Small intestine (tissue), 16 donors: ENCODE measurements at places on chromosomes 1 and 21. TPM values are rescaled to one million over a fixed set of nuclear protein-coding genes. Genes with fewer than 3 reads are reported as not detected.

Gene NEXN
- polyA plus RNA-seq, result 11.8 TPM

Gene SIPA1L2
- 10.4 TPM for polyA plus RNA-seq

Gene HSD3B1
- not detected for polyA plus RNA-seq

Gene GPATCH2
- 21.9 TPM for polyA plus RNA-seq

Gene ADGRL2
- polyA plus RNA-seq, result 74.9 TPM

Gene CFHR2
- polyA plus RNA-seq, result not detected

Gene NEK2
- polyA plus RNA-seq, result 12.5 TPM

Gene LINGO4
- polyA plus RNA-seq, result 0.89 TPM

Gene RGS16
- 1.3 TPM for polyA plus RNA-seq

Gene SPRR1B
- not detected for polyA plus RNA-seq

Gene SLC2A5
- 56.7 TPM for polyA plus RNA-seq

Gene RASAL2
- 1.8 TPM for polyA plus RNA-seq

Gene NR1I3
- 7.8 TPM for polyA plus RNA-seq

Gene CDK18
- polyA plus RNA-seq, result 38.5 TPM

Gene FABP3
- 10.7 TPM for polyA plus RNA-seq

Gene S100A7
- polyA plus RNA-seq, result not detected
